ENCODE measurements at places on chromosomes 1 and 21.

DNA sequence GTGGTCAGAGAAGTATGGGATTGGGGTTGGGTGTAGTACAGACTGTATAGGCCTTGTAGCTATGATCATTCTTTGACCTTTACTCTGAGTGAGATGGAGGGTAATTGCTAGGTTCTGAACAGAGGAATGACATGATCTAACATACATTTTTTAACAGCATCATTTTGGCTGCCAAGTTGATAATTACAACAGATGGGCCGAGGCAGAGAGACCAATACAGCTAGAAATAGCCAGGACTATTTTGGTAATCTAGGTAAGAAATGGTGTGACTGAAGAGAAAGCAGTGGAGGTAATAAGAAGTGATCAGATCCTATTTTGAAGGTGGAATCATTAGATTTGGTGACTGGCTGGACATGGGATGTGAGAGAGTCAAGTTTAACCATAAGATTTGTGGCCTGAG is 43.5 kb downstream of the RPAP2 start:
- no peak for DNase-seq

DNA sequence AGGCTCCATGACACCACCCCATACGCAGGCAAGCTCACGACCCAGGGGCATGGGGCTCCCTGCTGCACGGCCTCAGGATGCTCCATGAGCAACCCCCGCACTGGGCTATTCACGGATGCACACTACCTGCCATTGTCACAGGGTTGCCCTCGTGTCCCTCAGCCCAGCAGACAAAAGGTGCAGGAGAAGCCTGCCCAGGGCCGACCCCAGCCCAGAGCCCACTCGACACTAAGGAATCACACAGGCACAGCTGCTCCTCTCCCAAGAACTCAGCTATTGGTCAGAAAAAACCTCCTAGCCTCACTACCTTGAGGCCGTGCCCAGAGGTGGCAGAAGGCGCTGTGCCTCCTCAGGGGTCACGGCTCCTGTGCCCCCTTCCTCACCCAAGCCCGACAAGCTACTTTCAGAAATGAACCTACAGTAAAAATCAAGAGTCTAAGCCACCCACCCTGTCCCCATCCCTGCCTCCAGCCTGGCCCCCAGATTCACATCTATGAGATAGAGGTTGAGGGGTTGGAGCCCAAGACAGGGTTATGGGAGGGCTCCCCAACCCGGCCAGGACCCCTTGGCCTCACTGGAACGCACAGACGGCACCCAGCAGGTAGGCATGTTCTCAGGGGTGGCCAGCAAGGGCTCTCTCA is 6.4 kb upstream of the SPATC1L start:
- DNase-seq = no peak

- no peak for DNase-seq
Observed at GRCh38 chr1:232937741-232938375, 12.6 kb upstream of the NTPCR start.

DNA sequence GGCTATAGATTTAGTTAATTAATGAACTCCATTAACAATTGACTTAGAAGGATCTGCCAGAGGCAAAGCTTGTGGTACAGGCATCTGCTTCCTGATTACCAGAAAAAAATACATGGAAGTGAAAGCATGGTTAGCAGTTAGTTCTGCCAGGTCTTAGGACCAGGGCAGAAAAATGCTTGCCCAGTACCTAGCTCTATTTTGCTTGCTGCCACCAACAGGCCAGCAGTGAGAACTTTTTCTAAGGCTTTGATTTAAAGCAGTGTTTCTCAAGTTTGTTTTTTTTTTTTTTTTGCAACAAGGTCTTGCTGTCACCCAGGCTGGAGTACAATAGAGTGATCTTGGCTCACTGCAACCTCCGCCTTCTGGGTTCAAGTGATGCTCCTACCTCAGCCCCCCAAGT is 16.4 kb upstream of the MTF1 start:
- peak; percentile 33 for DNase-seq

DNA sequence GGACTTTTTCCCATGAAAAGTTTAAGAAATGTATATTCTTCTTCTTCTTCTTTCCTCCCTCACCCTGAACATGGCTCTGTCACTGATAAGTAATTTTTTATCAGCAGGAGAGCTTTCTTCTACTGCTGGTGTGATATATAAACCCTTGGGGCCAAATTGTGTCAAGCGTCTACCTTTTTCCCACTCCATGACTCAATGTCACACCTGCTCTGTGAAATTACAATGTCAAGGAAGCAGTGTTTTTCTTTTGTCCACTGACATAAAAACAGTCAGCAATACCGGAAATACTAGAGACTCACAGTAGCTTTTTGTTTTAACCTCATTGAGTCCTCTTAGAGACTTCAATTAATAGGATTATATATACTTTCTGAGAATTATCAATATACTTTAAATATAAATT is 416.2 kb upstream of the ADGRL4 start:
- no peak for DNase-seq

- DNase-seq = no peak
Observed at GRCh38 chr1:245549996-245550719, 395.4 kb downstream of the KIF26B start.

DNA sequence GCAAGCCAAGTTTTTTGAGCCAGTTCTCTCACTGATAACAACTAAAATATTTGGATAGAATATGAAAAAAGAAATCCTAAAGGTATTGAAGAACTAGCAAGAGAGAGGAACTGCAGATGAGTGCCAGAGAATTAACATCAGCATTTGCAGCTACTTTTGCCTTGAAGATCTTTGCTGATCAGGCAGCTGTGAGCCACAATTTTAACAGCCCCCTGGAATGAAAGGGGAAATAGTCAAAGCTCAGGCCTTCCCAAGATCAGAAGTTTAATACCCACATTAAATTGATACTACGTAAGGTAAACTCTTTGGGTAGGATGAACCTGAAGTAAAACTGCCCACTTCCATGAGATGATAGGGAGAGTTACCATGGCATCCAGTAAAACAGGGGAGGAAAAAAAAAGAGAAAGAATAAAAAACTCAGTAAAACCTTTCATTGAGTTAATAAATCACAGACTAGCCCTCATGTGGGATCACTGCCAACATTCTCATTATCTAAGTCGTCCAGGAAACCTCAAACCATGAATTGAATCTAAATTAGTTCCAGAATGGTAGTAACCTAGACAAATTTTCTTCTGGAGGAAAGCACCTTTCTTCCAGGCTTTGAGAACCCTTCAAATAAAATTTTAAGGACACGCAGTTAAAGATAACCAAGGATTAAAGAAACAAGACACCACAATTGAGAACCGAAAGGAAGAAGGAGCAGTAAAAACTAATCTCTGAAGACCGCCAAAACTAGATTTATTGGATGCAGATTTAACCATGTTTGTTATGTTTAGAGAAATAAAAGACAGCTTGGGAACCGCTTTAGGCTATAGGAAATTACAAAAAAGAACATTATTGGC is 28.3 kb downstream of the SCP2 start:
- peak; percentile 80 for DNase-seq

GRCh38 chr1:186804679-186805078 is 24.1 kb upstream of the PLA2G4A start:
- DNase-seq = no peak

GRCh38 chr1:15325375-15326085 is 78.5 kb downstream of the FHAD1 start:
- no peak for DNase-seq

- DNase-seq = no peak
Observed at GRCh38 chr1:47407481-47407880, 8.6 kb upstream of the FOXE3 start.

- no peak for DNase-seq
Observed at GRCh38 chr1:89950703-89951102, 44.2 kb upstream of the ZNF326 start.

DNA sequence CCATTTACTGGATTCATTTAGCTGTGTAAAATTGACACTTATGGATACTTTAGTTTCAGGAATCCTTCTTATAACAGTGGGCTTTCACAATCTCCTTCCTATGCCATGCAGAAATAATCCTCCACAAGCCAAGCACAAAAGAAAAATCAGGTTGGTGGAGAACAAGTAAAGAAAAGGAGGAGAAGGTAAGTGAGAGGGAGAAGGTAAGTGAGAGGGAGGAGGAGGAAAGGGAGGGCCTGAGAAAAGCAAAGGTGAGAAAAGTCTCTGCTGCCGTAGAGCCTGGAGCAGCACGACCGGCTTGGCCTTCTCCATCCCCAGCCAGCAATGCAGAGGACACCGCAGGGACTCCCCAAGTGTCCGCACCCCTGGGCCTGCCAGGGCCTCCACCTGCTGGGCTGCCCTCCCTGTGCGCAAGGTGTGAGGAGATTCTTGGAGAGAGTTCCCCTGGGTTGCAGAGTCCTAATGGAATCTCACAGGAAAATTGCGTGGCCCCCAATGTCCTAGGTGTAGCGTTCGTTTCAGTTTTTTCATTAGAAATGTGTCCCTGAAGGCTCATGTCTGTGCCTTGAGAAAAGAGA is 39.0 kb downstream of the PRMT2 start:
- DNase-seq = no peak

DNA sequence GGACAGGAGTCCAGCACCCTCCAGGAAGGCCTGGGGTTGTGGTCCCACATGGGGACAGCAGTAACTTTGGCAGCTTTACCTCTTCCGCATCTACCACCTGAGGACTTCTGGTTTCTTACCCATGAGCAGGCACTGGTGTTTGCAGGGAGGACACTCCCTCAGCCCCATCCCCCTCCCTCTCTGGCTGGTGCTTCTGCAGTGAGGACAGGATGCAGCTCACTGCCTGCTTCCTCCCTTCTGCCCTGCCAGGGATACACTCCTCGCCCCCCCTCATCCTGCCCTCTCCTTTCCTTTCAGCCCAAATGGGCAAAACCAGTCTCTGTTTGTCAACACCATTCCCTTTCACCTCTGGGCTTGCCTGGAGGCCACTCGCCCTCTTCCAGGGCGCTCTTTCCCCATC is 62.4 kb downstream of the KIRREL1 start:
- DNase-seq = no peak

GRCh38 chr1:30028283-30028682 is 695.1 kb downstream of the MATN1 start:
- DNase-seq = no peak

DNA sequence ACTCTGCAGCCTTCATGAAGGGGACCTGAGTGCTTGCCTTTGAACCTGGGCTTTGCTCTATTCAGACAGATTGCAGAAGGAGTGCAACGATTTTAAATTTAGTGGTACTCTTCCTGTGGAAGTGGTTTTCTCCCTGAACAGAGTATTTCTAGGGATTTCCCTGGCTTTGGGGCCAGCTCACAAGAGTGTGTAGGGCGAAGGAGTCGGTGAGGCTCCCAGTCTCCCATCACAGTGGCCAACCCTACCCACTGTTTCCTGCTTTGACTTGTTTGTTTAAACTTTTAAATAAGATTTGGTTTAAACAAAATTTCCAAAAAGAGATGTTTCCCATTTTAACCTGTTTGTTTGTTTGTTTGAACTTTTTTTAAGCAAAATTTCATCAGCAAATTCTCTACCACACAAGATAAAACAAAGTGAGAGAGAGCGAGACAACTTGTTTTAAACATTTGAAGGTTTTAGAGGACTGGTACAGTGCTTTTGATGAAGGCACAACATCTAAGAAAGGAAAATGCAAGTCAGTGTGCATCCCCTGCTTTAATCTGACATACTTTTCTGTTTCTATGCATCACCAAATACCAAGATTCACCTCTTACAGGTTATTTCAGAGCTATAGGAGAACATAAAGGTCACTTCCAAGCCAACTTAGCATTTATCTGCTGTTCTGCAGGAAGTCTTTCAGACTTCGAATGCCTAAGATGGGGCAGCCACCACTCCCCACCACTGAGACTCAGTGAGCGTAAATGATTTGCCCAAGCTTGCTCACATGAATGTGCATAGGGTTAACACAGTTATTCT is 6.6 kb downstream of the SELP start:
- no peak for DNase-seq

- DNase-seq = no peak
Observed at GRCh38 chr21:25176637-25177412, 430.5 kb downstream of the MRPL39 start.

- no peak for DNase-seq
Observed at GRCh38 chr1:16085522-16085921, 12.1 kb upstream of the FAM131C start.
